CD4-positive, alpha-beta T cell treated with Interleukin-4 for 1 hour (primary cell): ENCODE measurements at places on chromosomes 2 and 18.

GRCh38 chr18:61697306-61697909 lies 195.4 kb downstream of the RNF152 start:
- no peak for DNase-seq

GRCh38 chr18:9356976-9357375 lies 22.4 kb downstream of the TWSG1 start:
- no peak for DNase-seq

GRCh38 chr2:86552889-86553288 lies 10.4 kb downstream of the CHMP3 start:
- peak; percentile 22 for DNase-seq

DNA sequence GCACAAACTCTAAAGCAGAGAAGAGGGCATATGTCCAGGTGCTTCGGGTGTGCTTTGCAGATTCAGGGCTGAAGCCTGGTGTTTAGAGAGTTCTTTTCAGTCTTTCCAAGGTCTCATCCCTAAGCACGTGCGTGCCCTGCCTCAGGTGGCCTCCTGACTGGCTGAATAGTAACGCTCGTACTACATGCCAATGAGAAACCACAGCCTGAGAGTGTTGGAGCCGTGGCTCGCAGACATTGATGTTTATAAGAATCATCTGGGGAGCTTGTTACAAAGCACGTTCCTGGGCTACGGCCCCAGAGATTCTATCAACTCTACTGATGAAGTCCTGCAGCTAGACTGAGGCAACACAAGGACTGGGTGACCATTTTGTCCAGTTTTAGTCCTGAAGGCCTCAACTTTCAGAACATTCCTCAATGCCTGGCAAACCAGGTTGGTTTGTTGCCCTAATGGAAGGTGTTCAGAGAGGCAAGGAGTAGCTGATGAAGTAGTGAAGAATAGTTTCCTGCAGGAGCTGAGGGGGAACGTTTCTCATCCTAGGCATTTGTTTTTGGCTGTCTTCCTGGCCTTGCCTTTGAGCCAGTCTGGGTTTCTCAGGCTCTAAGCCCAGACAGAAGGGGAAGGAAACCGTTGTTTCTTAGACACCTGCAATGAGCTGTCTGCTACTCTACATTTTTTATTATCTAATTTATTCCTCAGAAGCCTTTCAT lies 31.5 kb upstream of the HAAO start:
- DNase-seq: no peak

DNA sequence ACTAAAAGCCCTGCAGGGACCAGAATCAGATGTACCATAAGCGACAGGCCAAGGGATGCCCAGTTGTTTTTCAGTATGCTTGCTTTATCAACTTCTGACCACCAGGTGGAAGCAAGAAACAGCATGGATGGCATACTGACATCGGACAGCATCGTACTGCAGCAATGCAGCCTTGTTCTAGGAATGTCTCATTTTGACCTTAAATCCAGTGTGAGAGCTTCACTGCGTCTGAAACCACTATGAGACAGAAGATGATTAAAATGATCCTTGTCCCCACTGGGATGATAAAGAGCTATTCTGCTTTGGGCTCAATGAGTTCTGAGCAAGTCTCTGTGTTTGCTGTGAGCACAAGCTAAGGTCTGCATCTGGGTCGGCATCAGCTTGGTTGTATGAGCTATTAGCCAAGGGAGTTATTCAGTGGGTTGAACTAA lies 54.3 kb downstream of the CDK15 start:
- peak; percentile 65 for DNase-seq

DNA sequence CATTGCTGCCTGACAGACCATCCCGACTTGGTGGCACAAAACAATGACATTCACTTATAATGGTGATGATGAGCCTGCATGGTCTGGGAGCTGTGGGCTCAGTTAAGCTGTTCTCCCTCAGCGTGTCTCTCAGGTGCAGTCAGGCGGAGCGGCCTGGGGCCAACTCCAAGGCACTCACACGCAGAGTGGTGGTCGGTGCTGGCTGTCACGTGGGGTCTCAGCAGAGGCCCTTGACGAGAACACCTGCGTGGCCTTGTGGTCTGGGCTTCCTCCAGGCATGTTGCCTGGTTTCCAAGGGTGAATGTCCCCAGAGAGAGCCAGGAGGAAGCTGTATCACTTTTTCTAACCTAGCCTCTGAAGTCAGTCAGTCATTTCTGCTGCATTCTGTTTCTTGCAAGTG lies 29.8 kb downstream of the ARMC9 start:
- DNase-seq: no peak

GRCh38 chr2:86065512-86065911 lies 40.2 kb downstream of the POLR1A start:
- DNase-seq: no peak
